Right renal cortex interstitium (tissue), 3 donors: ENCODE measurements at places on chromosomes 16 and 17. TPM values are rescaled to one million over a fixed set of nuclear protein-coding genes. Genes with fewer than 3 reads are reported as not detected.

DNA sequence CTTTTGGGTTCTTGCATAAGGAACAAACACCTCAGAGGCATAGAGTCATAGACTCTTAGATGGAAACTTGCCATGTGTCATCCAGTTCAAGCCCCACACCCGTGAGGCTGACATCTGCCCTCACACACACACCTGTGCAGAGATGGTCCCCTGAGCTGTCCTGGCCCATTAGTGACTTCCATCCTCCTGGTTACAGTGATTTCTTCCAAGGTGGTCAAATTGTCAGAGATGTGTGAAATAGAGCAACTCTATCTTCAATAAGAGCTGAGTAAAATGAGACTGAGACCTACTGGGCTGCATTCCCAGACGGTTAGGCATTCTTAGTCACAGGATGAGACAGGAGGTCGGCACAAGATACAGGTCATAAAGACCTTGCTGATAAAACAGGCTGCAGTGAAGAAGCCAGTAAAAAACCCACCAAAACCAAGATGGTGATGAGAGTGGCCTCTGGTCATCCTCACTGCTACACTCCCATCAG, 342.2 kb upstream of the TNRC6C start:
- DNase-seq: no peak

- DNase-seq: no peak
Observed at GRCh38 chr17:58315281-58315711, 13.3 kb downstream of the TSPOAP1 start.

ZNF267 gene
- polyA plus RNA-seq: 17.6 TPM

HOXB5 gene
- polyA plus RNA-seq: 20.8 TPM

BCO1 gene
- polyA plus RNA-seq: 2.5 TPM

WNT3 gene
- 2.1 TPM for polyA plus RNA-seq

BRIP1 gene
- polyA plus RNA-seq: 9.4 TPM

- DNase-seq: no peak
Observed at GRCh38 chr16:67212766-67213165, 13.8 kb downstream of the ELMO3 start.

DNA sequence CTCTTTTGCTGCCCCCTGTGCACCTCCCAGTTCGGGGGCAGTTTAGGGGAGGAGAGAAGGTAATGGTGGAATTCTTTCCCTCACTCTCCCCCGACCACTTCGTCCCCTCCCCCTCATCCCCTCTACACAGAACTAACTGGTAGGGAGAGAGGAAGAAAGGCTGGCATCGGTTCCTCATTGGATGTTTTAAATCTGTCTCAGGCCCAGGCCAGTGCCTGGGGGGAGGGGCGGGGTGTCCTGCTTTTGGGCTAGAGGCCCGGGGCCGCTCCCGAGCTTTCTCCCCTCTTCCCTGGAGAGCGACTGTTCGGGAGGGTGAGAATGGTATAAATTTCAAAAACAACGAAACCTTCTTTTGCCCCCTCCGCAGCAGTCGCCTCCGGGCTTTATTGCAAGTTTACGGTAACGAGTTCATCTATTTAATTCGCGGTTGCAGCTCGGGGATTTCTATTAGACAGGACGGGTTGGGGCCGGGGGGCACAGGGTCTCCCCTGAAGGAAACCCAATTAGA, at the start of gene PRAC2:
TSS of gene PRAC2 (plus strand) at position 271 of the 508 bp plus-strand sequence. CDS start 1,226 bp downstream, outside the sequence.
- no peak for DNase-seq

SOST gene
- polyA plus RNA-seq: 58.0 TPM

ERN2 gene
- 0.11 TPM for polyA plus RNA-seq

DNA sequence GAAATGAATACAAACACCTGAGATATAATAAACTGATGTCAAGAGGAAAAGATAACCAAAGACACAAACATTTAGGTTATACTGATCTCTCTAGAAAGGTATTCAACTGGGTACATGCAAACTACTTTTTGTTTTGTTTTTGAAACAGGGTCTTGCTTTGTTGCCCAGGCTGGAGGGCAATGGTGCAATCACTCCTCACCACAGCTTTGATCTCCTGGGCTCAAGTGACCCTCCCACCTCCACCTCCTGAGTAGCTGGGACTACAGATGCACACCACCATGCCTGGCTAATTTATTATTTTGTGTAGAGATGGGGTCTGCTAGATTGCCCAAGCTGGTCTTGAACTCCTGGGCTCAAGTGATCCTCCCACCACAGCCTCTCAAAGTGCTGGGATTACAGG, 38.1 kb downstream of the TEKT5 start:
- no peak for DNase-seq

GRCh38 chr17:27917000-27917399, 23.8 kb upstream of the LYRM9 start:
- no peak for DNase-seq

- DNase-seq: no peak
Observed at GRCh38 chr17:75485688-75486087, 29.3 kb downstream of the TMEM94 start.

NLGN2 gene
- polyA plus RNA-seq: 16.8 TPM

GRCh38 chr17:56897646-56898424, 16.0 kb downstream of the TRIM25 start:
- DNase-seq: no peak

DNA sequence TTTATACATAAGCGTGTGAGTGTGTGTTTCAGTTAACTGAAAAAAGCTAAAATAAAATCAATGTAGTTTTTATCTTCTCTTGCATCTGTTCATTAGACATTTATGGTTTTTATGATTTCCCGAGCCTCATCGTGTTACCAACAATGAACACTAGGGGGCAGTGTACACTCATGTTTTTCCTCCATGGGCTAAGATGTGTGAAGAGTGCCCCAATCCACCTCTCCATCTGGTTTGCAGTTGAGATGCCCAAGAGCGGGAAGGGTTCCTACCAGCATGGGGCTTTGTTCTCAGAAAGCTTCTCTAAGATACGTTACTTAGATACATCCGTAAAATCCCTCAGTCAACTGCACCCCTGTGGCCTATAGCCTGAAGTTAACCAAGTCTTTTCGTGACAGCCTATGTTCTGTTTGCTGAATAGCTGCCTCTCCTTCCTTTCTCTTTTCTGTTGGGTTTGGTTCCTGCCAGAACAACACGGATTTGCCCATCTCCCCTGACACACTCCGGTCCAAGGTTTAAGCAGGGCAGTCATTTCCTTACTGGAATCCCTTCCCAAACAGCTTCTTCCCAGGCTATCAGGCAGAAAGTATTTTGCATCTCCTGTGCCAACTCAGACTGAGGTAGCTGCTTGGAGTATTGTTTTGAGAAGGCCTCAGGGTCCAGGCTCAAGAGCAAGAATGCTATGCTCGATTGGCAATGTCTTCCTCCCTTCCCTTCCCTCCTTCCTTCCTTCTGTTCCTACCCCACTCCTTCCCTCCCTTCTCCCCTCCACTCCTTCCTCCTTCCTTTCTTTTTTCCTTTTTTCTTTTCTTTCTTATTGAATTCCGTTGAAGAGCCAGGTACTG, 12.9 kb upstream of the ELAC2 start:
- peak; percentile 18 for DNase-seq

CCL2 gene
- 19.9 TPM for polyA plus RNA-seq

DNA sequence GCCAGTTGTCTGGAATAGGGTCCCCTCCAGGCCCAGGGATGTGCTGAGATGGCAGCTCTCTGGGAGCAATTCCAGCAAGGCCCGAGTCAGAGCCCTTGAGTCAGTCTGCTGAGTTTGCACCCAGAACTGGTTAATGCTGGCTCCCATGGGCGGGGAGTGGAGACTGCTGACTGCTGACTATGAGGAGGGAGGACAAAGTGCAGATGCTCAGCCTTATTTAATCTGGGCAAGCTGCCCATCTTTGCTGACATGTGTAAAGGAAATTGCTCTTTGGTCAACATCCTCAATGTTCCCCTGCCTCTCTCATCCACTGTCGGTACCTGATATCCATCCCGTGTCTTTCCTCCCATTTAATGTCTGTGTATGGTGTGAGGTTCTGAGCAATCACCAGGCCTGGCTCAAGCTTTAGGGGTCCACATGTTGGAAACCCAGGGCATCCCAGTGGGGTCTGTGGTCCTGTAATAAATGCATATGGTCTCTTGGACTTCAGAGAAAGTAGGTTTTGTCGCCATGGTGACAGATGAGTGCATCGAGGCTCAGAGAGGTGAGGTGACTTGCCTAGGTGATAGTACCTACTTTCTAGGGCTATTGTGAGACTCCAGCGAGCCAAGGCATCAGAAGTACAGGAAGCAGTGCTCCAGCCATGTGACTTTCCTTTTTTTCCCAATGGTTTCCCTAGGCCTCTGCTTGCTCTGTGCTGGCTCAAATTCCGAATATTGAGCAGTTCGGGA, 20.0 kb upstream of the RNF135 start:
- DNase-seq: peak; percentile 41

DNA sequence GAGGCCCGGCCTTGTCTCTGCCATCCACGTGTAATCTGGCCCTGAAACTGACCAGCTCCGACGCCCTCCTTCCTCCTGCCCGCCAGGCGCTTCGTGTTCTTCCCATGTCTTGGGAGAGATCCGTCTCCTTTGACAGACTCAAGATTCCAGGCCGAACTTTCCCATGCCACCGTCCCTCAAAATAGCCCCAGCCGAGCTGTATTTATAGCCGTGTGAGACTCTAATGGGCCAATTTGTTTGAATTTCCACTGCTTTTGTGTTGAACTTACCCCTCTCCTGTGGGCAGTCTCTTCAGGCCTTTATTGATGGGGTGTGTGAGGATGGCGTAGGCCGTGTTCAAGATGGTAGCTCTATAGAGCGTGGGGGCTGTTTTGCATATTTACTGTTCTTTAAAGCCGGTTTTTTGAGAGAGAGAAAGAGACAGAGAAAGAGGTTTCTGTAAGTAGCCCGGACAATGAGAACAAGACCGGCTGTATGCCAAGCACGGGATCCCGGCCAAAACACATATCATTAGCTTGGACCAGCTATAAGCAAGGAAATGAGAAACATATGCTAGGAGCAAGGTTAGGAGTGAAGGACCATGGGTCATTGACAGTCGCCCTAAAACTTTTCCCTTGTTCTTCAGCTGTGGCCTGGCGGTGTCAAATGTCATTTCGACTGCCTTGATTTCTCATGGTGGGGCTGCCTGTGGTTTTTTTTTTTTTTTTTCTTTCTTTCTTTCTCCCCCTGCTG, 124.5 kb upstream of the ZFHX3 start:
- DNase-seq: peak; percentile 80

MAPT gene
- polyA plus RNA-seq: 7.7 TPM

HCRT gene
- not detected for polyA plus RNA-seq

- no peak for DNase-seq
Observed at GRCh38 chr17:36856903-36857381, 80.3 kb upstream of the LHX1 start.

- no peak for DNase-seq
Observed at GRCh38 chr16:51971184-51971583, 575.8 kb downstream of the TOX3 start.

KRTAP4-1 gene
- polyA plus RNA-seq: not detected

- no peak for DNase-seq
Observed at GRCh38 chr16:77306075-77306474, 106.9 kb downstream of the SYCE1L start.

DNA sequence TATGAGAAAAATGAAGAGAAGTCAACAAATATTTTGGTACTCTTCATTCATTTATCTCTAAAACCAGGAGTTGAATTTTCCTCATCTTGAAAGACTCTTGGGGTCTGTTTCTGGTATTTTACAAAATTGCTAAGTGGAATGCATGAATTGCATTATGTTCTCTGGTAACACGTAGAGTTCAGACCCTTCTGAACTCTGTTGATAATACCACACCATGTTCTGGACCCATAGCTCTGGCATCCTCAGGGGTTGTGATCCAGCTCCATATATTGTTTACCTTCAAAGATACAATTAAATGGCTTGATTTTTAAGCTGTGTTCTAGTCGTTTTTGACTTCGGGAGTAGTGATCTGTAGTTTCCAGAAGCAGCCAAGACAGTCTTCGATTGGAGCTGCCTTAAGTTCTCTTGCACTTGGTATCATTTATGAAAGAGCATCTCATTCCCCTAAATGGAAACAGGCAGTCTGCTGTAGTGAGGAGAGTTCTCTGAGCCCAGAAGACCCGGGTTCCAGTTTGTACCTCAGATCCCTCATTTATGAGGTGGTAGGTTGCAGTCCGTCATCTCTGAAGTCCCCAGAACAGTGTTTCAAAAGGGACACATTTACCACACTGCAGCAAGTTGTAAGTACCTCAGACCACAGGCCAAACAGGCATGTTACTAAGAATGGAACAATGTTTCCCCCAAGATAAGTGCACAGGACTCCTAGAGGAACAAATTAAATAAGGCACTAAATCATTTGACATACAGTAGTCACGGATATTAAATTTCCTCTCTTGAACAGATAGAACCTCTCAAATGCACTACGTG, 9.6 kb downstream of the PSMD7 start:
- no peak for DNase-seq

CSH2 gene
- polyA plus RNA-seq: 1.2 TPM

- DNase-seq: no peak
Observed at GRCh38 chr17:60110586-60110985, 31.9 kb upstream of the HEATR6 start.

PPP1R9B gene
- polyA plus RNA-seq: 44.3 TPM

GRCh38 chr16:14559809-14560241, 70.2 kb downstream of the PARN start:
- DNase-seq: no peak

DNA sequence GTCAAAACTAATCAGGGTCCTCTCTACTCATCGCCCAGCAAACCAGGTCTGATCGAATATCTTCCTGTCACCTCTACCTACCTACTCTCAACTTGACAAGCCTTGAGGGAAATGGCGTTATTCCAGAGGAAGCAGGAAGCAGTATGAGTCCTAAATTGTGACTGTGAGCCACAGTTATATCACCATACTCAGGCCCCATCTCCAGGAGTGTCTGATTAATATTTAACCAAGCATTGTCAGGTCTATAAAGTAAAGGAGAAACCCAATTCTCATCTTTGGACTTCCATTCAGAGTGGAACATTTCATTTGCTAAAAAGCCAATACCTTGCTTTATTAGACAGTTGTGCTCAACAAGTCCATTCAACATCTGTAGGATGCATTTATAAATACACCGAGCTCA, 17.8 kb upstream of the CLEC3A start:
- no peak for DNase-seq

- DNase-seq: no peak
Observed at GRCh38 chr16:4052801-4053293, 63.4 kb downstream of the ADCY9 start.

DNA sequence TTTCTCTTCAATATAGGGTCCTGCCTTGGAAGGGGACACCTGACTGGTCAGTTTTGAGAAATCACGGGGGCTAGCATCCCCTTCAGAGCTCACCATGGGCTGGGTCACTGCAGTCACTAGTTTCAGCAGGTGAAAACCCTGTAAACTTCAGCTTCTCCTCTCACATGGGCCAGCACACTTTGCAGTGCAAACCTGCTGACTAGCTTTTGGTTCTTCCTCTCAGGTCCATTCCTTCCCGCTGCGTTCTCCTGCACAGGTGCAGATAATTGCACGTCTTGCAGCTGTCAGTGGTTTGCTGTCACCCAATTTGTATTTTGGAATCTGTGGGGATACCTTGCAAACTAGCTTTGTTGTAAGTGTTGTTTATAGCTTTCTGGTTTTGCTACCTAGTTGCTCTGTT, 95.1 kb downstream of the LYRM1 start:
- no peak for DNase-seq

- DNase-seq: no peak
Observed at GRCh38 chr17:5933430-5933829, 136.7 kb upstream of the WSCD1 start.

DNA sequence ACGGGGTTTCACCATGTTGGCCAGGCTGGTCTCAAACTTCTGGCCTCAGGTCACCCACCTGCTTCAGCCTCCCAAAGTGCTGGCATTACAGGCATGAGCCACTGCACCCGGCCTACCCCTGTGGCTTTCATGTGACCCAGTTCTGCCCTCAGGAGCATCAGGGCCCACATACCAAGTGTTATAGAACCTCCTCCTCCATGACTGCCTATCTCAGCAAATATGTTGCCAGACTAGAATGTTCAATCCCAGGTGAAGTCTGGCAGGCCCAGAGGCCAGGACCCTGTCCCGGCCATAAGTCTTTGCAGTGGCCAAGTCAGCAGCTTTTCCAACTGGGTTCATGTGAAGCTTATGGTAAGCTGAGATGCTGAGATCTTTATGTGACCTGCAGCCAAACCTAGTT, 9.8 kb upstream of the SMPD3 start:
- no peak for DNase-seq
